Gastrocnemius medialis (tissue), 4 donors: ENCODE measurements at places on chromosomes 11 and 22. TPM values are rescaled to one million over a fixed set of nuclear protein-coding genes. Genes with fewer than 3 reads are reported as not detected.

DNA sequence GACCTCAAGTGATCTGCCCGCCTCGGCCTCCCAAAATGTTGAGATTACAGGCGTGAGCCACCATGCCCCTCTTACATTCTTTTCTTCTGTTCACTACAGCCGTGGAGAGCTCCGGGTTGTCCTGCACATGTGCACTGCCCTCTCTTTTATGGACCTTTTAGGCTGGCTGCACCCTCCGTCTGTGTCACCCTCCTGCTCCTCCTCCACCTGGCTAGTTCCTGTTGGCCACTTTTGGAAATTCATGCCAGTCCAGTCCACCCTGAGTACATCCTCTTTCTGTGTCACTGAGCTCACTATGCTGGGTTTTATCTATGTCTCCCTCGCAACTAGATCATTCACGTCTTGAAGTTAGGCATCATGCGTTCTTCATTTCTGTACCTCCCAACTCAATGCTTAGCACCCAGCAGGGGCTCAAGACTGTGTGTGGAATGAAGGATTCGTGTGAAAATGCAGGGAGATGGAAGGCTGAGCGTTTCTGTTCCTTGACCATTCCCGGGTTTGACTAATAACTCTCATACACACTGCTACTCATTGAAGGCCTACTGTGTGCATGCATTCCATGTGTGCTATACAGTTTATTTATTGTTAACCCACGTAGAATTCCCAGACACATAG is 60.6 kb downstream of the PTPRJ start:
- H3K4me3 ChIP-seq: no peak overlapping the region
- no peak for DNase-seq
- H3K27me3 ChIP-seq: no peaks in the 10 kb centered on the region
- no peak overlapping the region for H3K27ac ChIP-seq
- no peaks in the 10 kb centered on the region for H3K36me3 ChIP-seq
- H3K4me1 ChIP-seq: peaks cover 32% of the 10 kb centered on the region

TMEM121B gene
- total RNA-seq: 0.27 TPM

DNA sequence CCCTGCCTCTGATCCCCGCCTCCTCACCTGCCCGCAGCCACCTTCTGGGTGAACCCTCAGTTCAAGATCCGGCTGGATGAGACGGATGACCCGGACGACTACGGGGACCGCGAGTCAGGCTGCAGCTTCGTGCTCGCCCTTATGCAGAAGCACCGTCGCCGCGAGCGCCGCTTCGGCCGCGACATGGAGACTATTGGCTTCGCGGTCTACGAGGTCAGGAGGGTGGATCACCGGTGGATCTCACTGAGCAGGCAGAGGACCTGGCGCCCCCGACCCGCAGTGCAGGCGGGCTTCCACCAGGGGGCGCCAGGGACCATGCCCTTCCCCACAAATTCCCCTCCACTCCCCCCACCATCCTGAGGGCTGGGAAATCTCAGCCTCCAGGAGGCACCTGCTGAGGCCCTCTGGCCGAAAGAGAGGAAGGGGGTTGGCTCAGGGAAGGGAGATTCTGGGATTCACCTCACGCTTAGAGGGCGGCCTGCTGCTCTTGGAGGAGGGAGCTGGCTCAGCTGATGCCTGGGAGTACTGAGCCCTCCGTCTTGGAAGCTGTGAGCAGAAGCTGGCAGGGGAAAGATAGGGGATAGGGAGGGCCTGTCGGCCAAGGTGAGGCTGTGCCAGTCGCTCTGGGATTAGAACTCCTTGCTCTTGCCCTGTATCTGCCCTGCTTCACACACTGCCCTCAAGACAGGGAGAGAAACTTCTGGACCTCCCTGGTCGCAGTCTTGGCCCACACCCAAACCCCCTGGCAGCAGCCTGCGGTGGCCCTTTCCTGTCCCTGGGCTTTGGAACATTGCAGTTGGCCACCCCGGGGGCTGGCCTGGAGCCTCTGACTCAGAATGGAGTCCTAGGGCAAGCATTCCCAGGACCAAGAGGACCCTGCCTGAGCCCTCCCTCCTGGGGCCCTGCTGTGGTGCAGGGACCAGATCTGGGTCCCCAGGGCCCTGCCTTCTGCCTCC is 23.2 kb downstream of the CAPN1 start:
- no peaks in the 10 kb centered on the region for H3K36me3 ChIP-seq
- H3K27me3 ChIP-seq: no peaks in the 10 kb centered on the region
- H3K4me1 ChIP-seq: no peaks in the 10 kb centered on the region
- H3K27ac ChIP-seq: no peak overlapping the region

NF2 gene
- total RNA-seq: 35.4 TPM

IFITM10 gene
- total RNA-seq: 6.5 TPM

GRCh38 chr11:28730889-28731288 is 622.7 kb downstream of the METTL15 start:
- DNase-seq: no peak
- H3K4me1 ChIP-seq: no peaks in the 10 kb centered on the region
- no peak overlapping the region for H3K27ac ChIP-seq
- no peaks in the 10 kb centered on the region for H3K27me3 ChIP-seq

ROM1 gene
- 3.7 TPM for total RNA-seq

DNA sequence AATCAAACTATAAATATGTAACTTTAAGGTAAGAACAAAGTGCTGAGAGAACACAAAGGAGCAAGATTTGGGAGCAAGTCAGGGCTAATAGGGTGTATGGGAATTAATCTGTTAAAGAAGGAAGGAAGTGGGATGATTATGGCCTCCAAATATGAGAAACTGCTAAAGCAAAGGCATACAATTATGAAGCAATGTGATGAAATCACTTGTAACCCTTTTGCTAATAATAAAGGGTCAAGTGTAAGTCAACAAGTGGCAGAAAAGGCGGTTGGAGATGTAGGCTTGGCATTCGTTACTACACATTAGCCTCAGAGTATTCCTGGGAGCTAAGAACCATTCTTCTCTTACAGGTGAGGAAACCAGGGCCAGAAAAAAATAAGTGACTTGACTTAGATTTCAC is 1002.3 kb upstream of the TENM4 start:
- no peaks in the 10 kb centered on the region for H3K36me3 ChIP-seq
- H3K27me3 ChIP-seq: no peaks in the 10 kb centered on the region
- DNase-seq: no peak
- H3K27ac ChIP-seq: no peak overlapping the region
- no peak overlapping the region for H3K4me3 ChIP-seq

DNA sequence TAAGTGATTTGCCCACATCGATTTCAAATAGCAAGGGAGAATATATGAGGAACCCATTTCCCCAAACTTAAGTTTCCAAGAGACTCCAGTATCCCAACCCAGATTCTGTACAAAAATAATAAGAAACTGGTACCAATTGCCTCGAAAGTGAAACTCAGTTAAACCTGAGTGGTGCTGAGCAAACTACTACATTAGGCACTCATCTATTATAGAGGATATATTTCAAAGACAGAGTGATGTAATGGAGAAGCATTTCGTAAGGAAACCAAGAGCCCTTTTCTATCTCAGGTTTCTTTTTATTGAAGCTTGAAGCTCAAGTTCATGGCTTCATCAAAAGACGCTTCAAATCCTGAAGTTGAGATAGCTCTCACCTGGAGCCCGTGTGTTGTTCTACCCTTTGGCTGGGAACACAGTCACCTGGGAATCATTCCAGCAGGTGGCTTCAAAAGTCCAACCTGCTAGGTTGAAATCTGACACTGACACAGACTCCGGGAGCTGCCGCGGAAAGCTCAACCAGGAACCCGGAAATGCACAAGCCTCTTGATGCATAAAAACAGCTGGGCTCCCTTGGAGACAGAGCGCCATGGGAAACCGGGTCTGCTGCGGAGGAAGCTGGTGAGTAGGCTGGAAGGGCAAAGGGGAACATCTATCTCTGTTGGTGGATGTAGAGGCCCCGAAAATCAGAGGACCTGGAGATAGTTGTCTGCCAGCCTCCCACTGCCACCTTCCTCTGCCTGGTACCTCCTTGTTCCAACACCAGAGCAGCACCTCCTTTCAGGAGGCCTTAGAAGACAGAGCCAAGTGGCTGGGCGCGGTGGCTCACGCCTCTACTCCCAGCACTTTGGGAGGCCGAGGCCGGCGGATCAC is at the start of gene C11orf52:
C11orf52 (plus strand) TSS at position 524 of the 867 bp plus-strand sequence; CDS start at position 584, 60 bp downstream.
- H3K36me3 ChIP-seq: no peaks in the 10 kb centered on the region
- peak within 1 kb of the TSS; percentile 92 for H3K27ac ChIP-seq
- DNase-seq: peak; percentile 75
- peak within 1 kb of the TSS; percentile 38 for H3K4me3 ChIP-seq
- peaks cover 53% of the 10 kb centered on the region for H3K4me1 ChIP-seq

- no peak overlapping the region for H3K4me3 ChIP-seq
- DNase-seq: no peak
- no peaks in the 10 kb centered on the region for H3K27me3 ChIP-seq
- no peak overlapping the region for H3K27ac ChIP-seq
- H3K4me1 ChIP-seq: peaks cover 13% of the 10 kb centered on the region
- peaks cover 62% of the 10 kb centered on the region for H3K36me3 ChIP-seq
These were observed 48.2 kb downstream of the SGSM3 start for GRCh38 chr22:40418366-40419201.

SEPTIN5 gene
- 5.4 TPM for total RNA-seq

WNT11 gene
- 6.5 TPM for total RNA-seq

GRCh38 chr11:114340311-114341131 is 44.3 kb downstream of the NNMT start:
- DNase-seq: peak; percentile 47
- no peaks in the 10 kb centered on the region for H3K27me3 ChIP-seq
- H3K36me3 ChIP-seq: no peaks in the 10 kb centered on the region
- no peak overlapping the region for H3K4me3 ChIP-seq

GRCh38 chr22:30860176-30861105 is 108.1 kb downstream of the MORC2 start:
- no peak for DNase-seq
- H3K36me3 ChIP-seq: no peaks in the 10 kb centered on the region
- no peak overlapping the region for H3K27ac ChIP-seq
- no peaks in the 10 kb centered on the region for H3K27me3 ChIP-seq
- H3K4me3 ChIP-seq: no peak overlapping the region

GRCh38 chr22:28000361-28000760 is 81.3 kb upstream of the PITPNB start:
- DNase-seq: no peak
- no peaks in the 10 kb centered on the region for H3K27me3 ChIP-seq
- H3K4me3 ChIP-seq: no peak overlapping the region
- no peaks in the 10 kb centered on the region for H3K36me3 ChIP-seq
- H3K27ac ChIP-seq: no peak overlapping the region

OR2AG2 gene
- not detected for total RNA-seq

MYRF gene
- total RNA-seq: not detected

GRCh38 chr11:27187075-27187847 is 146.6 kb downstream of the BBOX1 start:
- H3K27ac ChIP-seq: no peak overlapping the region
- H3K4me3 ChIP-seq: no peak overlapping the region
- H3K36me3 ChIP-seq: no peaks in the 10 kb centered on the region

GGTLC3 gene
- not detected for total RNA-seq

MS4A15 gene
- total RNA-seq: not detected

OVOL1 gene
- not detected for total RNA-seq

- DNase-seq: no peak
- H3K36me3 ChIP-seq: no peaks in the 10 kb centered on the region
- no peak overlapping the region for H3K4me3 ChIP-seq
- H3K27ac ChIP-seq: no peak overlapping the region
- no peaks in the 10 kb centered on the region for H3K27me3 ChIP-seq
- H3K4me1 ChIP-seq: no peaks in the 10 kb centered on the region
These were observed 61.8 kb upstream of the MTNR1B start for GRCh38 chr11:92907671-92908070.

- no peaks in the 10 kb centered on the region for H3K36me3 ChIP-seq
- H3K27ac ChIP-seq: no peak overlapping the region
- H3K4me3 ChIP-seq: no peak overlapping the region
- H3K27me3 ChIP-seq: no peaks in the 10 kb centered on the region
- H3K4me1 ChIP-seq: no peaks in the 10 kb centered on the region
These were observed 814.3 kb downstream of the METTL15 start for GRCh38 chr11:28922386-28922981.

GRCh38 chr11:116885951-116886655 is 48.7 kb upstream of the APOA1 start:
- H3K4me3 ChIP-seq: no peak overlapping the region
- H3K4me1 ChIP-seq: peaks cover 3% of the 10 kb centered on the region
- no peak for DNase-seq

- H3K4me1 ChIP-seq: peaks cover 13% of the 10 kb centered on the region
- no peak overlapping the region for H3K27ac ChIP-seq
- no peaks in the 10 kb centered on the region for H3K36me3 ChIP-seq
- DNase-seq: no peak
These were observed 24.7 kb upstream of the ARHGAP8 start for GRCh38 chr22:44727709-44728108.

GRCh38 chr11:132337819-132338416 is 967.5 kb downstream of the NTM start:
- DNase-seq: no peak
- no peaks in the 10 kb centered on the region for H3K36me3 ChIP-seq
- no peak overlapping the region for H3K4me3 ChIP-seq
- no peak overlapping the region for H3K27ac ChIP-seq
- no peaks in the 10 kb centered on the region for H3K27me3 ChIP-seq
- H3K4me1 ChIP-seq: no peaks in the 10 kb centered on the region

- no peak for DNase-seq
- H3K4me1 ChIP-seq: no peaks in the 10 kb centered on the region
- no peak overlapping the region for H3K27ac ChIP-seq
- H3K4me3 ChIP-seq: no peak overlapping the region
- no peaks in the 10 kb centered on the region for H3K27me3 ChIP-seq
These were observed 112.2 kb downstream of the CTTN start for GRCh38 chr11:70510571-70510970.

DNA sequence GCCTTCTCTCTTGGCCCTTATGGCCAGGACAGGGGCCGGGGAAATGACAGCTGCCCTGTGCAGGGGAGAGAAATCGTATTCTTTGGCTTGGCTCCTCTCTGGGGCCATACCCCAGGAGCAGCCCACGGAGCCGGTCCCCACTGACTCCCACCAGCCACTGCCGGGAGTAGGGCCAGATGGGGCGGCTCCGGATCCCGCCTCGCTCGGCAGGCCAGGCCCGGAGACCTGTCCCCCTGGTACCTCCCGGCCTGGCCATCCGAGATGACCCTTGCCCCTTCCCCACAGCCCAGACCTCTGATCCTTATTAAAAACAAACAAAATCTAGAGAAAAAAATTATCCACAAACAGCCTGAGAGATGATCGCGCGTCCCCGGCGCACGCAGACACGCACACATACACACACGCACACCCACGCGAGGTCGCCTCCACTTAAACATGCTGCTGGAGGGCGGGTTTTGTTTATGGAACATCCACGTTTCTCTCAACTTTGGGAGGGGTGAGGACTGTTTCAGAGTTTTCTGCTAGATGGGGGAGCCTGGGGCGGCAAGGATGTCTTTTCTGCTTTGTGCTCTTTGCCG is 59.1 kb downstream of the IGLL1 start:
- no peak for DNase-seq
- peak overlapping the region; percentile 61 for H3K4me3 ChIP-seq
- H3K36me3 ChIP-seq: no peaks in the 10 kb centered on the region
- no peaks in the 10 kb centered on the region for H3K27me3 ChIP-seq
- H3K4me1 ChIP-seq: peaks cover 8% of the 10 kb centered on the region
- H3K27ac ChIP-seq: peak overlapping the region; percentile 66

DNA sequence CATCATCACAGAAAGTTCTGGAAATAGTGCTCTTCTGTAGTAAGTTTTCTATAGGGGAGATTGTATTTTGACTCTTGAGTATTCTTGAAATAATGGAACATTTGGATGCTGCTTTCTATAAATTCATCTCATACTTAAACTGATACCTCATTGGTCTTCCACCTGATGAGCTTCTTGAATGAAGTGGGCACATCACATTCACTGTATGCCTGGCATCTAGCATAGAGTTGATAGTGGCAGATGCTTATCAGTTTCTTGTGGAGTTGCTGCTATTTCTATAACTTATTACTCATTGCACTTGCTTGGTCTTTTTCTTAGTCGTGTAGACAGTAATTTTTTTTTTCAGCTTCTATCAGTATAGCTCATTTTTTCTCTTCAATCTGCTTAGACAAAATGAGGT is 5.4 kb downstream of the ATXN10 start:
- no peak for DNase-seq
- no peaks in the 10 kb centered on the region for H3K36me3 ChIP-seq
- no peaks in the 10 kb centered on the region for H3K27me3 ChIP-seq
- no peak overlapping the region for H3K27ac ChIP-seq
- H3K4me1 ChIP-seq: peaks cover 20% of the 10 kb centered on the region
